ENCODE measurements at places on chromosomes 16 and 17.

- no peak for DNase-seq
These were observed 175.4 kb downstream of the SEC14L1 start for GRCh38 chr17:77316191-77316641.

- DNase-seq = peak; percentile 72
These were observed 7.0 kb downstream of the CORO6 start for GRCh38 chr17:29615492-29616299.

- DNase-seq = no peak
These were observed at the start of gene ANKRD13B for GRCh38 chr17:29592850-29593551. Gene ANKRD13B, plus strand, starts transcription at chr17:29593132. Its CDS starts 490 bp downstream, at chr17:29593622.

- DNase-seq = no peak
These were observed 51.2 kb downstream of the SYCE1L start for GRCh38 chr16:77250400-77250799.

Data from COLO829 (cell line).